ENCODE measurements at places on chromosomes 6 and 20.

- no peak for DNase-seq
These were observed 147.2 kb upstream of the GGTLC1 start for GRCh38 chr20:24135781-24136180.

DNA sequence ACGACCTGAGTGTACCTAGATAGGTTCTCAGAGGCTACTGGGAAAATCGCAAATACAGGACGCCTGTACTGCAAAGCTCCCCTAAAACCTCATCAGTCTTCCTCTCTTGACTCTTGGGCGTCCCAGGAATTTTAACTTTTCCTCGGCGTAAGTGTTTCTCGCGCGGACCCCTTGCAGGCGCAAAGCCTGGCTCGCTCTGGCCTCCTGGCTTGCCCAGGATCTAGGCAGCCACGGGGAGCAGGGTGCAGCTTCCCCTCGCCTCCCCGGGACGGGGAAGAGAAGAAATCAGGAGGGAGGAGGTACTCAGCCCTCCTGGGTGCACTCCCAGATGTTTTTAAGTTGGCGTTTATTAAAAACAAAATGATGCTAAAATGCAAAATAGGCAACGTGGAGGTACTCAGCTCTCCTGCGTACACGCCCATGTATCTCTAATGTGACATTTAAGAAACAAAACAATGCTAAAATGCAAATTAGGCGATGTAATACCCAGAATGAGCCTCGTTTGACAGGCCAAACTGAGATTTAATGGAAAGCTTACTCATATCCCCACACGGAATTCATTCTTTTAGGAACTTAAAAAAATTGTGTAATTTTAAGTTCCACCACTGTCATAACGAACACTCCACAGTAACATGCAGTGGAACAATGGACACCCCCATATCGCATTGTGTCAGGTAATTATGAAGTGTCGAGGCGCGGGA, 1.6 kb upstream of the SOBP start:
- DNase-seq: no peak

GRCh38 chr20:57707849-57708693, 1.7 kb downstream of the PMEPA1 start:
- DNase-seq: no peak

DNA sequence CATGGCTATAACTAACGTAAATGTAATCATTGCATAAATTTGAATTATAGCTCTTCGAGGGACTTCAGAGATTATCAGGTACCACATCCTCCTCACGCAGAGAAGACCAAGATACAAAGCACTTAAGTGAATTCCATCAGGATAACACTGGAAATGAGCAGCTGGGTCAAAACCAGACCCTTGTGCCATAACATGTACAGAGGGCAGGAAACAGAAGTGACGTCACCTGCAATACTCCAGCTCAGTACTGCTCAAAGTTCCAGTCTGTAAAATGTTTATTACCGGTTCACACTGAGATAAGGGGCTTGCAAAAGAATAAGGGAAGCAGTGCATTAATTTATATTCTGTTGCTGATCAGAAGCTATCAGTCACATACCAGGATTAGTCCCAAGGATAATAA, 45.8 kb downstream of the RGS17 start:
- no peak for DNase-seq

- no peak for DNase-seq
These were observed 898.9 kb upstream of the MAN1A1 start for GRCh38 chr6:120248451-120248850.

DNA sequence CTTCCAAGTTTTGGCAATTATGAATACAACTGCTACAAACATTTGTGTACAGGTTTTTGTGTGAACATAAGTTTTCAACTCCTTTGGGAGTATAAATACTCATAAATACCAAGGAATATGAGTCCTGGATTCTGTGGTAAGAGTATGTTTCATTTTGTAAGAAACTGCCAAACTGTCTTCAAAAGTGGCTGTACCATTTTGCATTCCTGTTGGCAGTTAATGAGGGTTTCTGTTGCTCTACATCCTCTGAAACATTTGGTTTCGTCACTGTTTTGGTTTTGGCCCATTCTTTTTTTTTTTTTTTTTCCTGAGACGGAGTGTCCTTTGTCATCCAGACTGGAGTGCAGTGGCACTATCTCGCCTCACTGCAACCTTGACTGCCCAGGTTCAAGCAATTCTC, 8.5 kb downstream of the AP5S1 start:
- no peak for DNase-seq

DNA sequence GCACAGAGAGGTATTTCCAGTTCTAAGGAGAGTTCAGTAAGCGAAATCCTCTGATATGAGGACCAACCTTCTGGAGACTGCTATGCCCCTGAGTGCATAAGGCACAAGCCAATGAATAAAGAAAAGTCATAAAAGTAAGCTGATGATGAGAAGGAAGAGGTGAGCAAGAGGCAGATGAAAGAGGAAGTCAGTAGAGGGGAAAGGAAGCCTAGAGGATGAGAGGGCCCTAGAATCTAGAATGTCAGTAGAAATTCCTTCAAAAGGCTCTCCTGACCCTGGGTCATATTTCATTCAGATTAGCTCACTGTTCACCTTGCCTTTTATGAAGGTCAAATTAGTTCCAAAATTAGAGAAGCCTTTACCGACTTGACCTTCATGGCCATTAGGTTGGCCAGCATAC, 209.2 kb downstream of the CD83 start:
- no peak for DNase-seq

DNA sequence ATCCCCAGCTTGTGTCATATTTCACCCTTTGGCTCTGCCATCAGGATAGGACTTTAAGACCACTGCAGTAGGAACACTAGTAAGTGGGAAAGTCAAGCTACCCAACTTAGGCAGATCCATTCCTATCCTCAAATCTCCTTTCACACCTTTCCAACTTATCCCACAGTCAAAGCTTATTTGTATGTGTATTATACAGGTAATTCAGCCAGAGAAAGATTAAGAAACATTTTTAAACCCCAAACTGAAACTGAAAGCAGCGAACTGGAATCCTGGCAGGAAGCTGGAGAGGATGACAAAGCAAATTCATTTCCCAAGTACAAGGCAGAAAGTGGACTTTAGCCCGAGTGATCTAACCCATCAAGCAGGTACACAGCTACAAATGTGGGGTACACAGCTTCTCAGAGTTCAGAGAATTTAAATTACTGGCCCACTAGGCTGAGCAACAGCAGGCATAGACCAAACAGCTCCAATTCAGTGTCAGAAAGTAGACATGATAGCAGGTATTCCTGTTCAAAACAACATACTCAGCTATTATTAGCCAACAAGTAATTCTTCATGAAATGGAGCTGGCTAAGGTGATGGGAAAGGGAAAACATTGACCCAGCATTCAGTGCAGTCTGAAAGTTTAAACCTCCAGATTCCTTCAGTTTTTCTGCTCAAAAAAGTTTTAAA, 39.1 kb downstream of the ILRUN start:
- no peak for DNase-seq

DNA sequence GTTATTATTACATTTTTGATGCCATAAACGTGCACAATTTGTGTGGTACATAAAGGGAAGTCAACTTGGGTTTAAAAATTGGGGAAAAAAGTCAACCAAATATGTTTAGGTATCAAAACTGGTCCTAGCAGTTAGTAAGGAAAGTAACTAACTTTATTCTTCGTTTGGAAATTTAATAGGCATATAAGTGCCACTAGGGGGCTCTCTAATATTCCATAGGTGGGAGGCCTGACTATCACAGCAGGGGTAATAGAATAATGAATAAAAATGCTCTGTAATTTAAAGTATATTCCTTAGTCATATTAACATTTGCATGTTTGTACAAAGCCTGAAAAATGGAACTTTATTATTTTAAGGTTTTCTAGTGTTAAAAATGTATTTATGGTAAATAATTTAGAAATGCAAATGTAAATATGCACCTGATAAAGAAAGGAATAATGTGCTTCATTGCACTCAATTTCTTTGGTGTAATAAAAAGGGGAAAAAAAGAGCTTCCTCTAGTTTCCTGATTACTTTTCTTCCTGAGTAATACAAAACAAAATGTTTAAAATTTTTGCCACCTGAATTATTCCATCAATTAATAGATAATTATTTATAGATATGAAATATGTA, 125.7 kb upstream of the HDAC2 start:
- DNase-seq: peak; percentile 4

DNA sequence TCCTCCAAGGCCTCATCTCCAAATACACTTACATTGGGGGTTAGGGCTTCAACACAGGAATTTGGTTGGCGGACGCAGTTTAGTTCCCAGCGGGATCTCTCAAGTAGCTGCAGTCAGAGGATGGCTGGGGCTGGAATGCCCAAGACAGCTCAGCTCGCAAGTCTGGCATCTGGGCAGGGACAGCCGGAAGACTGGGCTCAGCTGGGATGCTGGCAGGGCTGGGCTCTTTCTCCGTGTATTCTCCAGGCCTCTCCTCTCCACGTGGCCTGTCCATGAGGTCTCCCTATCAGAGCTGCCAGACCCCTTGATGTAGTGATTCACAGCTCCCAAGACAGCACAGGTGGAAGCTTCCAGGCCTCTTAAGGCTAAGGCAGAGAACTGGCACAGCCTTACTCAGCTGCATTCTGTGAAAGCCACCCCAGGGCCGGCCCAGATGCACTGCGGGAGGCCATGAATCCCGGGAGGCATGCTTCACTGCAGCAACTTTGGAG, 5.0 kb downstream of the FGD2 start:
- DNase-seq: no peak

DNA sequence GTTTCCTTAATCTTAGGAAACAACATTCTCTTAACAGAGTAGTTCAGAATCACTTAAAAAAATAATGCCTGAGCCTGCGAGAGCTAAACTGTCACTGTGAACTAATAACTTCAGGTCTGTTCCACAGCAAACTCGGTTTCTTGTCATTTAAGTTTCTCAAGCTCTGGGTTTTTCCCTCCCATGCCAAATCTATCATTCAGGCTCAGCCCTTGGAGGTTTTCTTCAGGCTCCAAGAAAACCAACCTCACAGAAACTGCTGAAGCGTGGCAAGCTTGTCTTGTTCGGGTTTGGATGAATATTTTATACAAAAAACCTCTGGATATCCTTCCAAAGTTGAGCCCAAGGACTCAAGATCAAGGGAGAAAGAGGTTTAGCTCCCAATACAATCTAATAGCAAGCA, 99.7 kb upstream of the SNX9 start:
- no peak for DNase-seq

DNA sequence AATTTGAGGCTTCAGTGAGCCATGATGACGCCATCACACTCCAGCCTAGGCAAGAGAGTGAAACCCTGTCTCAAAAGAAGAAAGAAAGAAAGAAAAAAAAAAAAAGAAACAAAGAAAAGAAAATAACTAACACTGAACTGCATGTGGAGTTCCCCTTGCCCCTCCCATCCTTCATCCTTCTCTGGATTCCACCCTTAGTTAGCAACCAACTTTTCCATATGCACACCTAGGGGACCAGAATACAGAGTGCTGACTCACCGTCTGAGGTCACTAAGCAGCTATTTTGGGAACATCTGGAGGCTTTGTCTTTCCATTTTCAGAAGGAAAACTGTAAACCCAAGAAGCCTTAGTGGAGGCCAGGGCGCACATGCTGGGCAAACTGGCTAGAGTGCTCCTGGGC, 257.4 kb downstream of the MAFB start:
- DNase-seq: no peak

DNA sequence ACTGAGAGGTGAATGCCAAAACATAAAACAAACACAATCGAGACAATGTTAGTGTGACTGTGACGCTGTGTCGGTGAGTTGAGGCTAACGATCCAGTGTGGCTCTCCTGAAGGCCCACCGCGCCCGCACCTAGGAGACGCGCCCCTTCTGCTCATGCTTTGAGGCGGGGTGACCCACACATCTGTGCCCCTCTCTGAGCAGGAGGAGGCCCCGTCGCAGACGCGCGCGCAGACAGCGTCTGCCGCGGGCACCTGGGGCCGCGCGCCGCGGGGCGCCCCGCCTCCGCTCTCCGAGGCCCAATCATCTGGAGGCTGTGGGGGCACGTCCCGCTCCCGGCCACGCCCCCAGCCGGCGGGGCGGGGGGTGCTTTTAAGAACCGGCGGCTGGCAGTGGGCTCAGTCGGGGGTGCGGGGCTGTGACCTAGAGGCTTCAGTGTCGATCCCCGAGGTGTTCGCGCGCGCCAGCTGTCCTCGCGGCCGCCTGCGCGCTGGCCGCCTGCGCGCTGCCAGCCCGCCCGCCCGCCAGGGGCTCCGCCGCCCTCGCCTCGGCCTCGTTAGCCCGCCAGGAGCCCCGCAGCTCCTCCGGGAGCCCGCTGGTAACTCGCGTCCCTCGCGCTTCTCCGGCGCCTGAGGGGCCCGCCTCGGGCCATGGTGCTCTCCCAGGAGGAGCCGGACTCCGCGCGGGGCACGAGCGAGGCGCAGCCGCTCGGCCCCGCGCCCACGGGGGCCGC, at the start of gene SLC16A10:
Gene SLC16A10, plus strand, starts transcription at position 398 of the 730 bp plus-strand sequence. Its CDS starts 250 bp downstream, at position 648.
- peak; percentile 64 for DNase-seq

GRCh38 chr6:7328243-7328642, 15.2 kb upstream of the SSR1 start:
- no peak for DNase-seq

- DNase-seq: no peak
These were observed 7.0 kb downstream of the SCUBE3 start for GRCh38 chr6:35220711-35221110.

DNA sequence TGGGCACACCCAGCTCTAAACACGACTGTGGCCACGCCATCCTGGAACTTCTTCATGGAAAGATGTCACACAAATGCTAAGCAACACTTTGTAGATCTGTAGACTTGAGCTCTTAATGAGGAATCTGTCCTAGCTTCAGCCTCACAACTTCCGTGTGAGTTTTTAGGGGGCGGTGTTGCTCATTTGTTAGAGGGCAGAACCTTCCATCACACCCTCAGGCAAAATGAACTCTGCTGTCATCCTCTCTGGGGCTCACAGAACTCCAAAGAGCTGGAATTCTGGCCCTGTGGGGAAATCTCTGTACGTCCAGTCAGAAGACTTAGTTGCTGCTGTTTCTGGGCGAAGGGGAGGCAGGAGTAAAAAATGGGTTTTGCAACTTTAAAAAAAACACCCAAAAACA, 49.8 kb downstream of the NRN1 start:
- no peak for DNase-seq

GRCh38 chr6:82195619-82196018, 51.9 kb downstream of the IBTK start:
- DNase-seq: no peak

DNA sequence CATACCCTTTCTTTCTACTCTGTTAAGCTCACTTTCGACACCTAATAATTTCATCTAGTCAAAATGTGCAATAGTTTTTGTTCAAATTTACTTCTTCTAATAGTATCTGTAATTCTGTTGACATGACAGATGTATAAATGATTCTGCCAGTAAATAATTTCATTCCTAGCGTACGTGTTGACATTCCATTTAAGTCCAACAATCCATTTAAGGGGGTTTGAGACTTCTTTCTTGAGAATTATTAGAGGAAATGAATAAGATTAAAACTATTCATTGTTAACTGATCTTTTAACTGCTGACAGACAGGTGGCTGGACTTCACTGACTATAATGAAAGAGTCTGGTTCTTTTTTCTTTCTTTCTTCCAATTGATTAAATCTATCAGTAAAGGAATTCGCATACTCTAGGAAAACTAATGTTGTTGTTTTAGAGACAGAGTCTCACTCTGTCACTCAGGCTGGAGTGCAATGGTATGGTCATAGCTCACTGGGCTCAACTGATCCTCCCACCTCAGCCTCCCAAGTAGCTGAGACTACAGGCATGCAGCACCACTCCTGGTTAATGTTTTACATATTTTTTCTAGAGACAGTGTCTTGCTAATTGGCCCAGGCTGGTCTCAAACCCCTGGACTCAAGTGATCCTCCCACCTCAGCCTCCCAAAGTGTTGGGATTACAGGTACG, 55.9 kb downstream of the MAP3K5 start:
- DNase-seq: no peak

Data from stimulated activated CD8-positive, alpha-beta memory T cell treated with anti-CD3 and anti-CD28 coated beads, Interleukin-12 subunit alpha, Interleukin-12 subunit beta, amount 100 ng/mL, for 1 hour (primary cell).